NT2/D1 (cell line): ENCODE measurements at places on chromosomes 7 and 10.

DNA sequence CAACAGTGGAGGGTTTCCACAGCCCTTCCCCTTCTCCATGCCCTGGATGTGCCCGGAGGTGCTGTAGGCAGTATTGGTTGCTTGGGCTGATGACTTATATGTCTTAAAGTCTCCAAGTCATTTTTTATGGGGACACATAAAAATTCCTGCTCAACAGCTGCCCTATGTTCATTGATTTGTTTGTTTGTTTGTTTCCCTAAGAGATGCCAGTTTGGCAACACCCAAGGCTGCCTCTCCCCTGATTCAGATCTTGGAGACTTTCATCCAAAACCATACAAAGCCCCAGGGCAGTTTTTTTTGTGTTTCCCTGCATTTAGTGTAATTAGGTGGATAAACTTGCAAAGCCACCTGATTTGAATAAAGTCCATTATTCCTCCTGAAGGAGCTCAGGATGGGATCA is 115.3 kb downstream of the PLPP4 start:
- DNase-seq: no peak

GRCh38 chr10:119454316-119454715 is 88.2 kb downstream of the RGS10 start:
- peak; percentile 11 for DNase-seq

- no peak for DNase-seq
Observed at GRCh38 chr7:108028111-108028510, 25.1 kb upstream of the LAMB1 start.

- DNase-seq: no peak
Observed at GRCh38 chr10:93512565-93512964, 16.2 kb downstream of the CEP55 start.

DNA sequence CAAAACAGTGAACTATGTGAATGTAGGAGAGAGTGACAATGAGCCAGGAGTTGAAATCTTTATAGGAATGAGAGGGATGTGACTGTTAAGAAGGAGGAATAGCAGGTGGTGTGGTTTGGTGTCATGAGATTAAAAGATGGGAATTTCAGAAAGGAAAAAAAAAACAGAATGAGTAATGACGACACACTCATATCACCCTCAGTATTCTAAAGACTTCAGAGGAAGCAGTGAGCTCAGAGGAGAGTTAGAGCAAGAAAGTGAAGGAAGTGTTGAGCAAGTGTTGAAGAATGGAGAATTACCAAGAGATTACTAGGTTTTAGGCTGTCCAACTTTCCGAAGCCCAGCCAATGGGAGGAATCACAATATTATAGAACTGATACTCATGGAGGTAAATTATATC is 220.5 kb upstream of the HGF start:
- no peak for DNase-seq

DNA sequence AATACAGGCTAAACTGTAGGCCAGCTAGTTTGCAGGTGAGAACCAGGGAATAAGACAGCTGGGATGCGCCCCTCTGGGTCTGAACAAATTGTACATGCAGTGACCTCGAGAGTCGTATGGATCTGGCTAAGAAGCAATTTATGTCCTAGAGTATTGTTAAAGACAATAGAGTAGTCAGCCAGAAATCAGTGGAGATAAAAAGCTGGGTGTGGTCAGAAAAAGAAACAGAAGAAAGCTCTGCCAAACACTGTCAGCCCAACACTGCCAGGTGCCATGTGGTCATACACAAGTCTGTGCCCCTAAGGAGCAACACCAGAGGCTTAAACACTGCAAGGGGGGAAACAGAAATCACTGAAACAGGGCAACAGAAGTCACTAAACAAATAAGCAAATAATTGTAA is 62.2 kb downstream of the CNOT4 start:
- no peak for DNase-seq

DNA sequence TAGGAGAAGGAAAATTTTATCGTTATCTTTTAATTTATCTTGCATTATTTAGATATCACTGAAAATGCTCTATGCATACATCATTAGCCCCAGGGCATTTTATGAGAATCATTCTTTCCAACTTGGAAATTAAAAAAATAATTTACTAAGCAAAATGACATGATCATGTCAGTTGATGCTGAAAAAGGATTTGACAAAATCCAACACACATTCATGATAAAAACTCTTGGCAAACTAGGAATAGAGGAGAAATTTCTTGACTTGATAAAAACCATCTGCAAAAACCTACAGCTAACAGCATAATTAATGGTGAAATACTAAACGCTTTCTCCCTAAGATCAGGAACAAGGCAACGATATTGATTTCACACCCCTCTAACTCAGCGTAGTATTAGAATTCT is 40.2 kb upstream of the RSU1 start:
- DNase-seq: no peak

- DNase-seq: no peak
Observed at GRCh38 chr10:86258499-86258898, 108.1 kb downstream of the GRID1 start.

- no peak for DNase-seq
Observed at GRCh38 chr10:132859084-132859855, 73.3 kb upstream of the NKX6-2 start.

DNA sequence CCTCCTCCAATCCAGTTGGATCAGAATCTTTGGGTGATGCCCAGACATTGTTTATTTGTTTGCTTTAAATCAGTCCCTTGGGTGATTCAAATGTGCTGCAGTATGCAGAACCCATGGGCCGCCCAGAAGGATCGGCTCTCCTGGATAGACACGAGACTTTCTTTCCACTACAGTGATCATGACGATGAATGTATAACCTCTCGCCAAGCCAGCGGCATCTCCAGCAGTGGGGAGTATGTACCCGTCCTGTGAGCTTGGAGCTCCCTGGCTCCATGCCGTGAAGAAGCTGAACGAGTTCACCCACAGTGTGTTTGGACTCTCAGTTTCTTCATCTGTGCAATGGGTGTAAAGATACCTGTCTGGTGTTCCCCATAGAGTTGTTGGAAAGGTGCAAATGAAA is 162.3 kb downstream of the CAMK1D start:
- DNase-seq: no peak

- DNase-seq: no peak
Observed at GRCh38 chr7:29005829-29006228, 47.7 kb upstream of the TRIL start.

- DNase-seq: no peak
Observed at GRCh38 chr10:650886-651615, 38.4 kb downstream of the DIP2C start.

GRCh38 chr7:102073931-102074880 is 212.5 kb upstream of the SH2B2 start:
- DNase-seq: no peak

- peak; percentile 40 for DNase-seq
Observed at GRCh38 chr7:33933611-33934281, 28.4 kb downstream of the BMPER start.

DNA sequence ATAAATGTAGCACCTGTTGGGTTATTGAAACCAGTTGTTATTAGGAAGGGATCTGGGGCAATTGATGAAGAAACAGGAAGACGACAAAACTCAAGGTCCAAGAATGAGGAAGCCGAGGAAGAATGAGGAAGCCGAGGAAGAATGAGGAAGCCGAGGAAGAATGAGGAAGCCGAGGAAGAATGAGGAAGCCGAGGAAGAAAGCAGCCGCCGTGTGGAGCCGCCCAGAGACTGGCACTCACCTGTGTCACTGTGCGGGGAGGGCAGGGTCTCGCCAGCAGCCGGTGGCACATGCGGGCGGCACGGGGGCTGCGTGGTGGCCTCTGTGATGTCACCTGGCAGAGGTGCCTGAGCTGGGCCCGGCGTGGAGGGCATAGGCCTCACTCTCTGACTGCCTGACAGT is 71.1 kb upstream of the CFAP46 start:
- no peak for DNase-seq

GRCh38 chr10:98268694-98269431 is 869 bp upstream of the LOXL4 start:
- DNase-seq: no peak

GRCh38 chr10:92880233-92880861 is 32.0 kb downstream of the EXOC6 start:
- peak; percentile 16 for DNase-seq
